NCI-H1436 (cell line): ENCODE measurements at places on chromosomes 11 and 22.

GRCh38 chr22:48627966-48628365, 1199.7 kb downstream of the BRD1 start:
- DNase-seq: no peak

GRCh38 chr11:2781408-2782274, 81.8 kb upstream of the KCNQ1OT1 start:
- DNase-seq: no peak

DNA sequence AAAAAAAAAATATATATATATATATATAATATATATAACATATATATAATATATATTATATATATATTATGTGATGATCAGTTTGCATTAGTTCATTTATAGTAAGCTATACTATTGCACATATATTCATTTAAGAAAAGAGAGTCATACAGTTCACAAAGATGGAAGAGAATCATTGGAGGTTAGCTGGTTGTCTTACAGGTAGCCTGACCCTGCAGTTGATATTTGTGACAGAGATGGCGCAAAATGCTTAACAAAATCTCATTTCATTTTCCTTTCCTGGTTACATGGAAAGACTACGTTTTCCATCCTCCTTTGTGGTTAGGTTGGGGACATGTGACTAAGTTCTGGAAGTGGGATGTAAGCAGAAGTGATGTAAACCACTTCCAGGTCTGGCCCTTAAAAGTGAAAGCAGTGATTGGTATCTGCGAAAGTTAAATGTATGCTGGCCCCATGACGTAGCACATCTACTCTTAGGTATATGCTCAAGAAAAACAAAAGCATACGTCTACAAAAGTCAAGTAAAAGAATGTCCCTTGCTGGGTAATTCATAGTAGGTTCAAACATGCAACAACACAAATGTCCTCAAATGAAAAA, 7.2 kb upstream of the TMEM135 start:
- DNase-seq: no peak

- DNase-seq: no peak
These were observed 33.5 kb downstream of the MYO18B start for GRCh38 chr22:25775531-25775930.

DNA sequence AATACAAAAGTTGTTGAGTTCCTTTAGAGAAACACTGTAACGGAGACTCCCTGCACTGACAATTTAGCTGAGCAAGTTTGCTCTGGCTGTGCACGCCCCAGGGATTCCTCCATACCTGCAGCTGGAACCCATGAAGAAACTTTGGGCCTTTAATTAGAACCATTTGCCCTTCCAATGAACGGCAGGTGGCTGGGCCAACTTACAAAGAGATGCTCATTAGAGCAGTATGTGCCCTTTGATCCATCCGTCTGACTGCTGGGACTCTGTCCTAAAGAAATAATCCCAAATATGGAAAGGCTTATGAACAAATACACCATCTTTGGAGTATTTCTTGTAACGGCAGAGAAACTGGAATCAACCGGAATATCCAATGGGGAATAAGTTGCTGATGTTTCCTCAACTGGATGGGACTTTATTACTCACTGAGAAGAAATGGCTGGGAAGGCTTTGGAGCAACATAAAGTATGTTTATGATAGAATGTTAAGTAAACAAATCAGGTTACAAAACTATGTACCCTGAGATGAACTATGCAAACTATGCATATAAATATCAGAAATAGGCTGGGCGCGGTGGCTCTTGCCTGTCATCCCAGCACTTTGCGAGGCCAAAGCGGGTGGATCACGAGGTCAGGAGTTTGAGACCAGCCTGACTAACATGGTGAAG, 24.4 kb upstream of the FBLN1 start:
- no peak for DNase-seq

DNA sequence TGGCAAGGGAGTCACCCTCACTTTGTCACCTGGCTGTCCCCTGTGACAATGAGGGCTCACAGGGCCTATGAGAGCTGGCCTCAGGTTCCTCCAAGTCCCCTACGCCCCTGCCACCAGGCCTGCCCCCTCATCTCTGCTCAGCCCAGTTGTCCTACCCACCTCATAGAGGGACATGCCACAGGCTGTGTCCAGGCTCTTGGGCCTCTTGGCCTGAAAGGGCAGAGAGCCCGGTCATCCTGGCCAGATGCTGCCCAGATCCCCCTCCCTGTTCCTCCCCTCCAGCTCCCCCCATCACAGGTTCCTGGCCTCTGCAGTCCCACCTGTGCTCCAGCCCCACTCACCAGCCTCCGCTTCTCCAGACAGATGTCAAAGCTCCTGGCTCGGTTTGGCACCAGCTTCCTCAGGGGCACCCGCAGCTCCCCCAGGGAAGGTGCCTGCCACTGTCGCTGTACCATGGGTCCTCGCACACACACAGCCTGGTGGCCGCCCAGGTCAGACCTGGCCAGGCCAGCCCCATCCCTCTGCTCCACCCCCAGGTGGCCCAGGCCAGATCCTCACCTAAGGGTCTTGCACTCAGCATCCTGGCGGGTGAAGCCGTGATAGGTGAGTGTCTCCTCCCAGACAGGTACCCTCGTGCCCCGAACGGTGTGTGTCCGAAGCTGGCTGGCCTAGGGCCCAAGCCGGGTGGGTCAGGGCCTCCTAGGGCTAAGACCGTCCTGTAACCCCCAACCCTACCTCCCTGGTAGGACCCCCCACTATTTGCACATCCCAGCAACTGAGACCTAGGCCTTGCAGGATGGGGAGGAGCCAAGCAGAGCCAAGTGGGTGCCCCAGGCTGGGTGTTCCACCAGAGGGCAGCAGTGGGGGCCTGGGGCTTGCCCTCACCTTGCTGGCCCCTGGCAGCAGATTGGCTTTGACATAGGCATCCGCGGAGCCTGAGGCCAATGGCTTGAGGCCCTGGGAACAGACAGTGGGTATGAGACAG, 8.3 kb downstream of the NDUFV1 start:
- no peak for DNase-seq

- no peak for DNase-seq
These were observed 5.2 kb upstream of the WEE1 start for GRCh38 chr11:9568161-9568853.

DNA sequence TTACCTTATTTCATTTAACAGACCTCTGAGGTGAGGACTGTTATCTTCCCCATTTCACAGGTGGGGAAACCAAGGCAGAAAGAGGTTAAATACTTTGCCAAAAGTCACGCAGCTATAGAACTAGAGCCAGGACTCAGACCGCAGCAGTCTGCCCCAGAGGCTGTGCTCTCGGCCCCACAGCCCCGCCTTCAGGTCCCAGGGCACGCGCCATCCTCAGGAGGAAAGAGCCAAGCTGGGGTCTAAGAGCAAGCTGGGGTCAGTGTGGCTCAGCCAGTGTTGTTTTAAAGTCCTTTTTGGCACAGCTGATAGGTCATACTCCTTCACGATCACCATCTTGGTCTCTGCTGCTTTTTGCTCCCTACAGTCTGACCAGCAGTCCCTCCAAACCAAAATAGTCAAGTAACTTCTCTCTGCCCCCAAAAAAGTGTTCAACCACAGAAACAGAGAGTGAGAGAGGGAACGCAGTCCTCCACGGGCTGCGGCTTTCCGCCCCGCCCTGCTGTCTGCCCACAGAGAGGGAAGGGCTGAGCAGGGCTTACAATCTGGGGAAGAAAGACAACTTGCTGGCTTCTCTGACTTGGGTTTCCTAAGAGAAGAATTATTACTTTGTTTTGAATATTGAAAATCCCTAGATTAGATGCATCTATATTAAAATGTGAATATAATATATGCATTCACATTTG, 137.2 kb upstream of the OPCML start:
- DNase-seq: no peak

GRCh38 chr11:19380375-19380774, 139.6 kb upstream of the E2F8 start:
- DNase-seq: no peak

GRCh38 chr11:129992161-129992944, 10.3 kb downstream of the PRDM10 start:
- peak; percentile 74 for DNase-seq

DNA sequence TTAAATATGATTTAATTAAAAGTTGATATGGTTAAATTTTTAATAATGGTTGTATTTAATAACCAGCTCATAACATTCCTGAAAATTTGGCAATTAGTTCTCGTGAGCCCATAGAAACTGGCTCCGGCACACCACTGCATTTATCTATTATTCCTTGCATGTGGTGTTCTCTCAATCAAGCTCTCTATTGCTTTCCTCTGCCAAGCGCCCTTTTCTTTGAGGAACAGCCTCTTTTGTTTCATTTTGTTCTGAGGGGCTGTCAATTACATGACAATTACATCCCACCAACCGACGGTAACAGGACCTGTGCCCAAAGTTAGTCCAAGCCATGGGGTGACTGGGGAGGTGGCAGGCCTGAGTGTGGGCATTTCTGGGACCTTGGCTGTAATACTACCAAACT, 8.1 kb downstream of the C11orf91 start:
- no peak for DNase-seq

GRCh38 chr22:20208713-20209310, 58.0 kb upstream of the CCDC188 start:
- DNase-seq: no peak

DNA sequence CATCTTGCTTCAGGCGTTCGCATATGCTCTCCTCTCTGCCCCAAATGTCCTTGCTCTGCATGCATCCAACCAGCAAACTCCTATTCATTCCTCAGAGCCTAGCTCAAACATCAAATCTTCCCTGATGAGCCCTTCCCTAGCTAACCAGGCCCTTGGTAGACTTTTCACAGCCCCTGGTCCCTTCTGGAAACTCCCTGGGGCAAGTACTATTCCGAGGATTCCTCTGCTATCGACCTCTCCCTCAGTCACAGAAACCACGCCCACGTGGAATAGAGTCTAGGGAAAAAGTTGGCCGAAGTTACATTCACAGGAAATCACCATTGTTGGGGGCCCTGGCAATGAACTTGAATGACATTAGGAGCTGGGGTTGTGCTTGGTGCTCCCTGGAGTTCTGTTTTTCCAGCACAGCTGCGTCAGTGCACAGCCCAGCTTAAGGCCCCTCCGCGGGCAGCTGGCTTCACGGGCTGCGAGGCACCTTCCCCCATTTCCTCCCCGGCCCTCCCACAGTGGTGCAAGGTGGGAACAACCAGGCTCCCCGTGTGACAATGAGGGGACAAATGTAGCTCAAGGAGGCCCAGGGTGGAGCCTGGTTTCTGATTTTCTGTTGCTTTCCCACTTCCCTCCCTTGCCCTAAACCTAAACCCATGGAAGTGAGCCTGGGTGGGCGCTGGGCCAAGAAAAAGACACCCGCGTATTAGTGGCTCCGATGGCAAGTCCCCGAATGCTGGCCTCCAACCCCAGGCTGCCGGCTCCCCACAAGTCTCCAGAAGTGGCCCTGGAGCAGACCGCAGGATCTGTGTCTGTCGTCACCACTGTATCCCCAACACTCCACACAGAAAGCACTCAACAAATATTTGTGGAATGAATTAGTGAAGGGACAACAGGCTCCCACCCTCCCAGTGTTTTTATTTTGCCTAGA, 4.3 kb upstream of the ATP5MGL start:
- DNase-seq: no peak

GRCh38 chr22:47151490-47151889, 389.0 kb downstream of the TBC1D22A start:
- no peak for DNase-seq

DNA sequence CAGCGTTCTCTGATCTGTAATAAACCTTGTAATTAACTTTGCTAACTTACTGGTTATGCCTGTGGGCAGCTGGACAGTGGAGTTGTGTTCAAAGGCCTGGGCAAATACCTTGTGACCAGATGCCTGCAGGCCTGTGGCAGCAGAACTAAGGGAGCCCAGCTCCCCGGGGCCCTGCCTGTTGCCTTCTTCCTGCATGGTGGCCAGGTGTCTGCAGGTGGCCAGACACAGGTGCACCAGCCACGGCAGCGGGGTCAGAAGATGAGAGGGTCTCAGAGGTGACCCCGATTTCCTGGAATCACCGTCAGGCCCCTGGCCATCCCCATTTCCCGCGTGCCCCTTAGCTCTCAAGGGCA, 127.2 kb downstream of the OSBP2 start:
- no peak for DNase-seq

DNA sequence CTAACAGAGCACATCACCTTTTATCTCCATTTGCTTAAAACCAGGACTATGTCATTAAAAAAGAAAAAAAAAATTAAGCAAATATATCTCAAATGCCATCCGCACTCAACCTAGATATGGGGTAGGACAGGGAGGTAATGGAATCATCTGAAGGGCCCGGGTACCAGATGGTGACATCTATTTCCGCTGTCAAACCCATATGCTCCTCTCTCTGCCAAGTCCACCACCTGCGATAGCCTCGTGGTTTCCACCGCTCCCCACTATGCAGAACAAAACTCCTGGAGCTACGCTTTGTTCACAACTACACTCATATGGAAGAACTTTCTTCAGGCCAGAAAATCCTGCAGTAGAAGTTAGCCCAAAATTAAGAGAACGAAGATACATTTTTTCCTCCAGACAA, 31.4 kb downstream of the FEZ1 start:
- no peak for DNase-seq

- no peak for DNase-seq
These were observed 3.7 kb downstream of the FAM180B start for GRCh38 chr11:47589977-47590861.

- DNase-seq: no peak
These were observed 194 bp downstream of the SF1 start for GRCh38 chr11:64778223-64778472.

- DNase-seq: peak; percentile 88
These were observed 50.3 kb downstream of the TEAD1 start for GRCh38 chr11:12724301-12725054.

DNA sequence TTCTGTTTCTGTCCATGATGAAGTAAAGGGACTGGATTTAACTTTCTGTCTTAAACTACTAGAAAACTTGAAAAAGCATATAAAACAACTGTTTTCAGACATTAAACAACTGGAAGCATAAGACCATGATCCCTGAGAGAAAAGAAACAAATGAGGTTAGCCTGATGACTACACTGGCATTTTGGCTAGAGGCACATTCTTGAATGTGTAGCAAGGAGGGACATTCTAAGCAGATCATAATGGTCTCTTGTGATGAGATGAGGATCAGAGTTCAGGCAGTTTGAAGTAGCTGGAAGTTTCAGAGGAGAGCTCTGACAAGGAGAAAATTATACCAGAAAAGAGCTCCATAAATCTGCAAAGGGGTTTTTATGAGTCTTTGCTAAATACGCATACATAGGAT, 75.4 kb downstream of the AASDHPPT start:
- DNase-seq: no peak

DNA sequence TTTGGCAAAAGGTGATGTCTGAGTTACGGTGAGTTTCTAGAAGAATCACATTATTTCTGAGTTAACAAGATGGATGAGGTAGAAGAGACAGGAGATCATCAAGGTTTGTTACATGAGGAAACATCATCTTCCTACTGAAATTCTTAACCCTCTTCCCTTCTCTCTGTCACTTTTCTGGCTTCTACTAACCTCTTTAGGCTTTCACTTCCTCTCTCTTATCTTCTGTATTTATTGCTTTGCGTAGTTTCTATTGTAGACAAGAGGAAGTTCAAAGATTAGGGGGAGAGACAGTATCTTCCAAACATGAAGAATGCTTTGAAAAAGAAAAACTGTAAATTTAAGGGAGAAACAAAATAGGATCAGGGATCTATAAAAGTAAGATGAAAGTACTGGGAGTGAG, 75.4 kb downstream of the TRPC6 start:
- no peak for DNase-seq
